ENCODE measurements at places on chromosomes 11 and 22.

DNA sequence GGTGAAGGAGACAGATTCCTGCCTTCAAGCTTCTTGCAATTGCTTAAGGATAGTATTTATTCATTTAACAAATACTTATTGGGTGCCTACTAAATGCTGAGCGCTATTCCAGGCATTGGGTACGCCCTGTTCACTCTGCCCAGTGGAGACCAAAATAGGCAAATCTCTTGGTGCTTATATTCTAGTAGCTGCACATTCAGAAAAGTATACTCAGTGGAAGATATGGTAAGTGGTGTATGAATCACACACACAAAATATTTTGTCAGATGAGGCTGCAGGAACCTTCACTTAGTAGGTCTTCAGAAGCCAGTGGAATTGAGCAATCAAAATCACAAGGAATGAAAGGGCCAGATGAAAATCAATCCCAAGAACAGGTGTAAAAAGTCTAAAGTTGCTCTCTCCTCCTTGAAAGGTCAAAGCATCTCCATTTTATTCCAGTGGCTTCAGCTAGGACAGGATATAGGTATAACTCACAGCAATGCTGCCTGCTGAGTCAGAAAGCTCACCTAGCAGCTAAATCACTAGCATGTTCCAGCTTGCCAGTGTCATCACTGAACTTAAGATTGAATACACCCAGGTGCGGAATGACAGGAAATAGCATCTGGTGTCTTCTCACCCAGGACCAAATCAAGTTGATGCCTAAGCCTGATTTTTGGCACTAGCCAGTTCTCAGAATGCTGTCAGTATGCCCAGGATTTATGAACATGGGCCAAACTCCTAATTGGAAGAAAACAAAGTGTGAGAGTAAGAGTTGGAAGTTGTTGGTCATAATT is 83.9 kb downstream of the AMOTL1 start:
- DNase-seq = peak; percentile 15

DNA sequence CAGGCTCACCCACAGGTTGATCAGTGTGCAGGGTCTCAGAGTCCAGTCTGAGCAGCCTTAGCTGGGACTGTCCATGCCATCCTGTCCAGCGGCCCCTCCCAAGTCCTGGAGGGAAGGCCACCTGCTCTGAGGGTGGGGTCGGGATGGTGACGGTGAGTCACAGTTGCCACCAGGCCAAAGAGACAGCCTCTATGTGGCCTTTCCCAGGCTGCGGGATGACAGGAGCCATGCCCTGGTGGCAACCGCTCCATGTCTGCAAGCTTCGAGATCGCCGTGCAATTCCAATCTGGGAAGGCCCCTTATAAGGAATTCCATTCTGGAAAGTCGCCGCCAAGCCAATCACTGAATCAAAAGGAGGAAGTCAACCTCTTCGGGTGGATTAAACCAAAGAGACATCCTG is 47.5 kb downstream of the RTL6 start:
- DNase-seq = no peak

- no peak for DNase-seq
These were observed 702 bp downstream of the SYN3 start for GRCh38 chr22:33057363-33057995.

- no peak for DNase-seq
These were observed 63.3 kb downstream of the FBLN1 start for GRCh38 chr22:45565973-45566372.

- no peak for DNase-seq
These were observed 714.4 kb downstream of the METTL15 start for GRCh38 chr11:28822576-28822975.

- DNase-seq = no peak
These were observed 21.1 kb downstream of the TSPAN18 start for GRCh38 chr11:44747836-44748235.

DNA sequence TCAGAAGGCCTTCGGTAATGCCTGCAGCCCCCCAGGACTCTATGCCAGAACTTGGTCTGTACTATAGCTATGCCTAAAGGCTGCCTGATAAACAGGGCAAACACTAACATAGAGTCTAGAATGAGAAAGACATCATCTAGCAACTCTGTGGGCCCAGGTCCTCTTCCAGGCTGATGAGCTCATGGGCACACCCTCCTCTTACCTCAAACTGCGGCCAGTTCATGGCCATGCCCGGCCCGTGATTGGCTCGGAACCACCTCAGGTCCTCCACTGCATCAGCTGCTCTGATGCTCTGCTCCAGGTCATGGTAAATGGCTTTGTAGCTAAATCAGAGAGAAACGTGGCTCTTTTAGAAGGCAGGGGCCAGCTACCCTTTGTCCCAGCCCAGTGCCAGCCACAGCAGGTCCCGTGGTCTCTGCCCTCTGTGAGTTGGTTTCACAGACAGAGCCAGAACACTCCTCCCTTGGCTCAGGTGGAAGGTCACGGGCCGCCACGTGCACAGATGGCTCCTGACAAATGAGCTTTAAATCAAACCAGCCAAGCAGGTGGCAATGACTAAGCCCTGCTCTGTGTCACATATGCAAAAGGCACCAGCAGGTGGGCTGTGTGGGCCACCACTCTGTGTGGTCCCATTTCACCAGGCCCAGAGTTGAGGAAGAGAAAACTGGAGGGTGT is 25.0 kb upstream of the ARFGAP3 start:
- no peak for DNase-seq

GRCh38 chr11:129930743-129931142 is 35.4 kb upstream of the NFRKB start:
- DNase-seq = no peak

GRCh38 chr11:14310679-14311078 is 48.3 kb downstream of the RRAS2 start:
- DNase-seq = peak; percentile 47

GRCh38 chr22:38352436-38352835 is 35.2 kb upstream of the CSNK1E start:
- DNase-seq = no peak

DNA sequence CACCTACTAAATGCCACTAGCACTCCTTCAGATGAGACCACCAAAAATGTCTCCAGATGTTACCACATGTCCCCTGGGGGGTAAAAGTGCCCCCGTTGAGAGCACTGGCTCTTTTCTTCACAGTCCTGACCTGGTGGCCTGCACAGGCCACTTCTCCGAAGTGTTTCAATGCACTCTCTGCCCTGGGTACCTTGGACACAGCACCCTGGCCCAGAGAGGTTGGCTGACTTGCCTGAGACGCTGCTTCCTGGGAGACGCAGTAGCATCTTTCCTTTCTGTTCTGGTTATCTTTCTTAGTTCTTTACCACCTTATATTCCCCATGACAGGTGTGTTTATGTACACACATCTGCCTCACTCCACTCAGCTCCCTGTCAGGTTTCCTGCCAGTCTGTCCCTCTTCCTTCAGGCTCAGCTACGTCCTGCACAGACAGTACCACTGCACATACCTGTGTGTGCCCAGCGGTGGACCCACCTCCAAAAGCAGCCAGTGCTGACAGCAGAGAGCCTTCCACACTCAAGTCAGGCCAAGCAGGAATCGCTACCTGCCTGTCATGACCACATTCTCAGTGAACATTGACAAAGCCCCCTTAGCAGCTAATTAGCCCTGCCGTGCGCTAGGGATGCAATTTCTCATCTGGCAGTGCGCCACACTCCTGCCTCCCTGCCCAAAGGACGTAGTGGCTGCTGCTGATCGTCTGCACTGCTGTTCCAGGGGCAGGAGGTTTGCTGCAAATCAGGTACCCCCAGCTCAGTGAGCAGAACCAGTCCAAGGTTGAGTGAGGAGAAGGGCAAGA is 39.0 kb downstream of the FAM83F start:
- DNase-seq = no peak

DNA sequence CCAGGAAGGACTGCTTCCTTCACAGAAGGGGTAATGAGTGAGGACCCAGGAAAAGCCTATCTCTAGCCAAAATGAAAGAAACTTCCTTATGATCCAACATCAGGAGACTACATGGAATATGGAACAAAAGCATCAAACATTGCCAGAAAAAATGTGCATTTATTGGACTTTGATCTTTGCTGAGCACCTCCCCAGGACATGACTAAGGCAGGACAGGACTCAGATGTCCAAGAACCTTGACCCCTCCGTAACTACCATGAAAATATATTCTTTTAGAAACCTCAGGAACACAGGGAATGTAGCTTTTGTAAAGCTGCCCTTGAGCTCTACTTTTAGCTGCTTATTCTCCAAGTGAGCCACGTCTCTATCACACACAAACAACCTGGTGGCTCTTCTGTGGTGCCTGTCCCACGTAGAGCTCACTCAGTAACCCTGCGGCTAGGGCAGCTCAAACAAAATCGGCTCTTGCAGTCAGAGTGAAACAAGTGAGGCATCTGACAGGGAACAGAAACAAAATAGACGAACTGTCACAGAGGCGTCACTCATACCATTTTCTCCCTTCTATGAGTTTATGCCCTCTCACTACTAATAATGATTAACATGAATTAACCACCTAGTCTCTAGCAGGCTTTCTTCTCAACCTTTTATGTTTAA is 471.5 kb upstream of the API5 start:
- no peak for DNase-seq

DNA sequence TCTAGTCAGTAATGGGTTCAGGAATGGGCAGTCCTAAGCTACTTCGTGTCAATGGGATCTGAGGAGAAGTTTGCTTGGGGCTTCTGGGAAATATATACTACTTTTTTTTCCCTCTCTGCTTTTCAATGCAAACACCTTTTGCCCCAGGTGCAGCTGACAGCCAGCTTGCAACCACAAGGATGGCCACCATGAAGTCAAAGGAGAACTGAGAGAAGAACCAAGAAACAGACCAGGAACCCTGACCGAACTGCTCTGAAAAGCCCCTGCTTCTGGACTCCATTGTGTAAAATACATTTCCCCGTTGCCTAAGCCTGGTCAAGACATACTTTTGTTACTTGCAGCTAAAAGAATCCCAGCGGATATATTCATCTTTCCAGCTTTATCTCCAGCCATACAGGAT is 20.1 kb upstream of the CD44 start:
- DNase-seq = no peak

GRCh38 chr22:42949159-42949558 is 65.8 kb downstream of the PACSIN2 start:
- peak; percentile 48 for DNase-seq

- no peak for DNase-seq
These were observed 23.8 kb upstream of the HIKESHI start for GRCh38 chr11:86278226-86278625.

DNA sequence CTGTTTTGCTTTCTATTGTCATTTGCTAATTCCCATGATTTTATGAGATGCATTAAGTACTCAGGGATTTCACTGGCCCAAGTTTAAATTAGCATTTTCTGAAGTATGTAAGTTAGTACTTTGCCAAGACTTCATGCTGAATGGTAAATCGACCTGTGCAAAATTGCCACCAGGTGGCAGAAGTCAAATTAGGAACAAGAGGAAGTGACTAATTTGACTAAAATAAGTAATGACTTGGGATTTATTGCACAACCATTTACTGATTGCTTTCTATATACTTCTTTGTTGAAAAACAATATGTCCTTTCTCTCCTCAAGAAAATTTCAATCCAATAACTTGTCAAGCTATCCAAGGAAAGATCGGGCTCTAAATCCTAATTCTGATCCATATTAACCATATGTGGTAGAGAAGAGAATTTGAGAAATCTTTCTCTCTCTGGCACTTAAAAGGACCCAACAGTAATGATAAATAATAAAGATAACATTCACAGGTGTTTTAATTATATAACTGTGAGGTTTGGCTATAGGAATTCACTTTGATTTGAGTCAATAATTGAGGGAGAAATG is 253.7 kb upstream of the CHORDC1 start:
- peak; percentile 67 for DNase-seq

- DNase-seq = peak; percentile 35
These were observed 126.2 kb downstream of the BCR start for GRCh38 chr22:23306438-23306921.

- DNase-seq = no peak
These were observed 115.1 kb downstream of the MPPED1 start for GRCh38 chr22:43526946-43527345.

DNA sequence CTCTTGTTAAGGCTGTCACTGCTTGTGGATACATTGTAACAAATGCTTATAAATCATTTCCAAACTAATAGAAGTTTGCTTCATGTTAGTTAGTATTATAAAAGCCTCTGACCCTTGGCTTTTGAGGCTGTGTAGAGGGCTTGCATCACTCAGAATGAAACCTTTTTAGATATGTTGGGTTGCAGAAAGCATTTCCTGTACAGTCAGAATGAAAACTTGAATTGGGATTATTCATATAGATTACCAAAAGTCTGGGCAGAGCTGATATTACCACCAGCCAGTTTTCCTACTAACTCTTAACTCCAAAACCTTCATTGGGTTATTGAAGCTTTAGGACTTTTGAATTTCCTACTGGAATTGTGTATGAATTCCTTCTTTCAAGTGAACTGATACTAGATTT is 12.0 kb downstream of the KMT2A start:
- no peak for DNase-seq

DNA sequence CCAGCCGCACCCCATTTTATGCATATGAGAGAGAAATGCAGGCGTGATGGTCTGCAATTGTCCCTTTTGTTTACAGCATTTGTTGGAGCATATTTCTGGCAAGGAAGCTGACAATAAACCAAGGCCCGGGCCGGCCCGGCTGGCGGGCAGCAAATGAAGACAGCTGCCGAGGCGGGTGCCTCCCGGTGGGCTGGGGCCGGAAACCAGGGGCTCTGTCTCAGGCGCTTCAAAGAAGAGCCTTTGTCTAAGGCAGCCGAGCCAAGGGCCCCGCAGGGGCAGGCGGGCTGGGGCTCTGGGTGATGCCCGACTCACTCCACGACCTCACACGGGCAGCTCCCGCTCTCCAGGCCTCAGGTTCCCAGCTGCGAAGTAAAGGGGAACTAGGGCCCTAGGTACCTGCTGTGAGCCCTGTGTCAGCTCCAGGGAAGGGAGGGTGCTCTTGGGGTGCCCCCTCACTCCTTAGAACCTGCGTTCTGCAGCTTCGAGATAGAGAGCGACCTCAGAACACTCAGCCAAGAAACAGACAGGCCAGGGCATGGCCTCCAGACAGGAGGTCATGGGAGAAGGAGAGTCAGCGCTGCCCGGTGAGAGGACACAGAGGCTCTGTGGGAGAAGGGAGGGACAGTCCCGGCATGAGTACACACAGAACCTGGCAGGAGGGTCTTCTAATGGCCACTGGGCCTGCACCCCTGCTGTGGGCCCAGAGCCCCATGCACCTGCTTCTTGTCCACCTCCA is 2.4 kb downstream of the LINC01488 start:
- no peak for DNase-seq

DNA sequence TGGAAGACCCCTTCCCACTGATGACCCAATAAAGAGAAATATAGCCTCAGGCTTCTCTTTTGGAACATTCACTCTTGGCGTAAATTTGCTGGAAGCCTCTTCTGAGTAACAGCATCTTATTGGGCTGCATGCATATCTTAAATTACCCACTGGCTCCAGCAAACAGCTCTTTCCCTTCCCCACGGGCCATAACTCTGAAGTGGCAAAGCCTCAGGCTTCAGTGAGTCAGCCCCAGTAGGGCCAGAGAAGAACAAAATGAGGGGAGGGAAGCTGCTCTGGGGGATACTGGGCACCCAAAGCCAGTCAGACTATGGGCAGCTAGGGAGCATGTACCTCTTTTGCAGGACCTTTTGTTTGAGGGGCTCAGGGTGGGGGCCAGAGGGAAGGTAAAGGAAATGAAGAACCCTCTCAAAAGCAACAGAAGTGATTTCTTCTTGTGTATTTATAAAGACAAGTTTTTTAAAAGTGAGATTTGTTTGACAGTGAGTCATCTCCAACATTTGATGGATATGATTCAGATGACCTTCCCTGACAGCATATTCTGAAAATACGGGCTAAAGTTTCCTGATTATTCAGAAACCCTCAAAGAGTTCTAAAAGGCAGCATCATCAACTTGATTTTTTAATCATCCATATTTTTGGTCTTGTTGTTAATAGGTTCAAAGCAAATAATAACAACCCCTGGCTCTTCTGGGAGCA is 203.4 kb downstream of the KIF18A start:
- DNase-seq = peak; percentile 62
